NCI-H748 treated with DMSO at 0.1 percent for 48 hours (cell line): ENCODE measurements at places on chromosomes 2 and 18.

DNA sequence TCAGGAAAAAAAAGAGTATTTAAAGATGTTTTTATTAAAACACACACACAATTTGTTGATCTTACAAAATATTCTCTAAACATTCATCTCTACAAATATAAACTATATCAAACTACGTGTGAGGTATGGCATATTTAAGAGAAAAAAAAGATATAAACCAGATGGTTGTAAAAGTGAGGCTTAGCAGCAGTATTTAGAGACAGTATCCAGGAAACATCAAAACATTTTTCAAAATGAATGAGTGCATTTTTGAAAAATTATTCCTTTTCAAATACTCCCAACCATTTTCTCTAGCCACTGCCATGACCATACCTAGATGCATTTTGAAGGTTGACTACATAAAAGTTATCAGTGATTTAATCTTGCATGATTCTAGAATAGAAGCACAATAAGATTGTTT is 38.2 kb upstream of the RAB27B start:
- DNase-seq = no peak

DNA sequence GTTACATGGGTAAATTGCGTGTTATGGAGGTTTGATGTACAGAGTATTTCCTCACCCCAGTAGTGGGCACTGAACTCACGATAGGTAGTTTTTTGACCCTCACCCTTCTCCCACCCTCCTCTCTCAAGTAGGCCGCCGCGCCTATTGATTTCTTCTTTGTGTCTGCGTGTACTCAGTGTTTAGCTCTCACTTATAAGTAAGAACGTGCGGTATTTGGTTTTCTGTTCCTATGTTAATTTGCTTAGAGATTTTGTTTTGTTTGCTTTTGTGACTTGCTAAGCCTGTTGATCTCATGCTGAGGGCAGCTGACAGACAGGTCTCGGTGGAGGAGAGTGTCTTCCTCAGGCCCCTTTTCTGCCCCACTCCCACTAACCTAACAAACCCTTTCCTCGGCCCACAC is 36.2 kb downstream of the ACOXL start:
- peak; percentile 75 for DNase-seq

DNA sequence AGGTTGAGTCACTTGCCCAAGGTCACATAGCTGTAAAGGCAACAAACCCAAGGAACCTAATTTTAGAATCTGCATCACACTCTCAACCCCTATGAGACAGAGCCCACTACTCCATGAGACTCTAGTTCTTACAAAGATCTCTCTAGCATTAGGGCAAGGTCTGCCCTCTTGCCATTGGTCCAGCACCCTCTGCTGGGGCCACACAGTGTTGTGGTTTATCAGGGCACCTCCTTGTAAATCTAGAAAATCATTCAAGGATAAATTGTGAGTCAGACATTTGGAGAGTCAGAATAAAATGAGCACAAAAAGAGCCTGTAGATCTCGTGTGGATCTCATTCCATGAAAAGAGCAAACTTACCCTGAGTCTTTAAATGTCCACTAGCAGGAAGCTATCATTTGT is 91.2 kb downstream of the SLC8A1 start:
- no peak for DNase-seq

GRCh38 chr2:43522177-43522576 is 73.7 kb downstream of the THADA start:
- no peak for DNase-seq
